Body of pancreas (tissue), 4 donors: ENCODE measurements at places on chromosomes 11 and 22. TPM values are rescaled to one million over a fixed set of nuclear protein-coding genes. Genes with fewer than 3 reads are reported as not detected.

Gene IFTAP
- 11.9 TPM for total RNA-seq

GRCh38 chr11:32434356-32435151 is 785 bp downstream of the WT1 start:
- no peak overlapping the region for H3K27ac ChIP-seq
- DNase-seq, result no peak
- peaks cover 52% of the 10 kb centered on the region for H3K4me1 ChIP-seq
- no peaks in the 10 kb centered on the region for H3K36me3 ChIP-seq
- H3K4me3 ChIP-seq, result no peak overlapping the region
- H3K27me3 ChIP-seq, result peaks cover 36% of the 10 kb centered on the region

- H3K4me3 ChIP-seq, result no peak overlapping the region
- peak; percentile 14 for DNase-seq
- H3K4me1 ChIP-seq, result peaks cover 59% of the 10 kb centered on the region
- H3K27ac ChIP-seq, result no peak overlapping the region
- no peaks in the 10 kb centered on the region for H3K36me3 ChIP-seq
Measured at GRCh38 chr11:94786264-94787126, 18.3 kb downstream of the AMOTL1 start.

GRCh38 chr22:22810471-22810870 is 77.1 kb upstream of the IGLL5 start:
- no peak for DNase-seq
- H3K36me3 ChIP-seq, result no peaks in the 10 kb centered on the region
- no peaks in the 10 kb centered on the region for H3K27me3 ChIP-seq
- no peak overlapping the region for H3K4me3 ChIP-seq
- no peaks in the 10 kb centered on the region for H3K4me1 ChIP-seq
- H3K27ac ChIP-seq, result no peak overlapping the region

Gene OR51E2
- total RNA-seq, result not detected

Gene SCGB1C1
- total RNA-seq, result not detected

DNA sequence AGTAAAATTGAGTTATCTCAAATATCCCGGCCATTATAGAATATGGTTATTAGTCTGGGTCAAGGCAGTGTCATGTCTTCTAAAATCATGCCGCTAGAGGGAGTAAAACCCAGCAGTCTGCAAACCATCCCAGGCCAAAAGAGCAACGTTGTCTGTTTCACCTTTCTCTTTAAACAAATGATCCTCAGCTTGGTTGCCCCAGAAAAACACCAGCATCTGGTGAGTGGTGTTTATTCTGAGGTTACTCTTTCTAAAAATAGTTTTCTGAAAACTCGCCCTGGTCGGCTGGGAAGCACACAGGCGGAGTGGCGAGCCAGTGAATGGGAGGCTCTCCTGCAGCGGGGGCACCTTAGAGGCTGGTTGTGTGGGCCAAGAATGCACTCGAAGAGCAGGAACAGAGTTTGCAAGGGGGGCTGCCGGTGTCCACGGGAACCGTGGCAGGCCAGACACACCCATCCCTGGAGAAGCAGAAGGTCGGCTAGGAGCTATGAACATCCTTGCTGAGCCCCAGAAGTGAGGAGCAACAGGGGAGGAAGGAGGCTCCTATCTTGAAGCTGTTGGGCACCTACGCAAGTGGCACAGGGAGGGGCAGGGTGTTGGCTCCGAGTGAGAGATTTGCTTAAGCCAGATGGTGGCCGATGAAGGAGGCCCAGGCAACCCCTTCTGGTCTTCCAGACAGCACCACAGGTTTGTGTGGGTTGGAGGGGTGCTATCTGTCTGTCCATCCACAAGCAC is 297.1 kb downstream of the ETS1 start:
- no peaks in the 10 kb centered on the region for H3K36me3 ChIP-seq
- H3K4me1 ChIP-seq, result no peaks in the 10 kb centered on the region
- peak; percentile 75 for DNase-seq
- no peaks in the 10 kb centered on the region for H3K27me3 ChIP-seq
- peak overlapping the region; percentile 40 for H3K27ac ChIP-seq

Gene YAP1
- total RNA-seq, result 26.0 TPM

GRCh38 chr11:70364745-70365543 is 33.4 kb upstream of the CTTN start:
- H3K36me3 ChIP-seq, result peaks cover 15% of the 10 kb centered on the region
- no peak overlapping the region for H3K4me3 ChIP-seq
- no peaks in the 10 kb centered on the region for H3K4me1 ChIP-seq
- no peaks in the 10 kb centered on the region for H3K27me3 ChIP-seq
- H3K27ac ChIP-seq, result no peak overlapping the region

DNA sequence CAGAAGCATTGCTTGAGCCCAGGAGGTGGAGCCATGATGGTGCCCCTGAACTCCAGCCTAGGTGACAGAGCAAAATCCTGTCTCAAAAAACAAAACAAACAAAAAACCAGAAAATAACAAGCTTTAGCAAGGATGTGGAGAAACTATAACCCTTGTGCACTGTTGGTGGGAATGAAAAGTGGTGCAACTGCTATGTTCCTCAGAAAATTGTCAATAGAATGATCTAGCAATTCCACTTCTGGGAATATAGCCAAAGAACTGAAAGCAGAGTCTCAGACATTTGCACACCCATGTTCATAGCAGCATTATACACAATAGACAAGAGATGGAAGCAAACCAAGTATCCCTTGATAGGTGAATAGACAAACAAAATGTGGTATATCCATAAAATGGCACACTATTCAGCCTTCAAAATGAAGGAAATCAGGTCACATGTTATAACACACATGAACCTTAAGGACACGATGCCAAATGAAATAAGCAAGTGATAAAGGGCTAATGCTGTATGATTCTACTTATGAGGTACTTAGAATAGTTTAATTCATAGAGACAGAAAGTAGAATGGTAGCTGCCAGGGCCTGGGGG is 15.9 kb downstream of the KLHL22 start:
- DNase-seq, result no peak
- no peaks in the 10 kb centered on the region for H3K4me1 ChIP-seq
- H3K27ac ChIP-seq, result no peak overlapping the region
- no peaks in the 10 kb centered on the region for H3K36me3 ChIP-seq
- H3K27me3 ChIP-seq, result no peaks in the 10 kb centered on the region
- H3K4me3 ChIP-seq, result no peak overlapping the region

DNA sequence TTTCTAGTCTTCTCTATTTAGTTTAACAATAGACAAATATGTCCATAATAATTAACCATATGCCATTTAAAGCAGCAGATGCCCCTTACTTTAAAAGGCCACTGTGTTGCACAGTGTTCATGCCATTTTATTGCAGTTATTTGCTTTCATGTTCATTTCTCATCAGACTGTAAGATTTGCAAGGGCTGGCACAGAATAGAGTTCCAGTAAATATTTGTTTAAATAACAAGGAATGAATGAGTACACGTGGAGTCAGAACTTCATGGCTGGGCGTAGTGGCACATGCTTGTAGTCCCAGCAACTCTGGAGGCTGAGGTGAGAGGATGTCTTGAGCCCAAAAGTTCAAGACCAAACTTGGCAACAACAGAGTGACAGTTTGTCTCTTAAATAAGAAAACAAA is 1228.6 kb downstream of the LRRC4C start:
- H3K4me1 ChIP-seq, result no peaks in the 10 kb centered on the region
- no peak for DNase-seq
- H3K27me3 ChIP-seq, result no peaks in the 10 kb centered on the region
- no peaks in the 10 kb centered on the region for H3K36me3 ChIP-seq
- H3K27ac ChIP-seq, result no peak overlapping the region
- no peak overlapping the region for H3K4me3 ChIP-seq

Gene PKP3
- total RNA-seq, result 46.2 TPM

Gene MYOD1
- not detected for total RNA-seq

Gene VSIG10L2
- not detected for total RNA-seq

DNA sequence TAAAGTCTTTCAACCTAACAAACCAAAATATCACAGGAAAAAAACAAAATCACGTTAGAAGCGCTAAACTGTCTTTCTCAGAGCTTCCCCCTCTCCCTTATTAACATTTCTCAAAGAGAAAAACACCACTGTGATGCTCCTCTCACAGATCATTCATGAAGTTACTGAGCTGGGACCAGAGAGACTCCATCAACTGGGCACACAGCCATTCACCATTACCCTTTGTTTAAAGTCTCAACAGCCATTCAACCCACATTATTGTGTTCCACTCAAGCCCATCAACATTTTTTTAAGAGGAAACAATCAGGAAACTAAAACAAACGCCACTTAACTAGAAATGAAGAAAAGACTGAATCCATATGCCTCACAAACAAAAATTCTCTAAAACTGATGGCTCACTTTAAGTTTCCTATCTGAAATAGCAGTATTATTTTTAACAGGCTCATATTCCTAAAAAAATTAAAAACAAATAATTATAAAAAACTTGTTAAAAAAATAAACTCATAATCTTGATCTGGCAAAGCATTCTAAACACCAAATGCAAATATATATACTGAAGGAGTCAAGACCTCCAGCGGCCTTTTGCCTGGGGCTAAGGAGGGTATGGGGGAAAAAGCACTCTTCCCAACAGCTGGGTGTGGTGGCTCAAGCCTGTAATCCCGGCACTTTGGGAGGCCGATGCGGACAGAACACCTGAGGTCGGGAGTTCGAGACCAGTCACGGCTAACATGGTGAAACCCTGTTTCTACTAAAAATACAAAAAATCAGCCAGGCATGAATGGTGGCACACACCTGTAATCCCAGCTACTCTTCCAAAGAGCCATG is 14.0 kb downstream of the CELF1 start:
- H3K4me3 ChIP-seq, result no peak overlapping the region
- H3K27ac ChIP-seq, result peak overlapping the region; percentile 48
- no peaks in the 10 kb centered on the region for H3K27me3 ChIP-seq
- DNase-seq, result no peak

DNA sequence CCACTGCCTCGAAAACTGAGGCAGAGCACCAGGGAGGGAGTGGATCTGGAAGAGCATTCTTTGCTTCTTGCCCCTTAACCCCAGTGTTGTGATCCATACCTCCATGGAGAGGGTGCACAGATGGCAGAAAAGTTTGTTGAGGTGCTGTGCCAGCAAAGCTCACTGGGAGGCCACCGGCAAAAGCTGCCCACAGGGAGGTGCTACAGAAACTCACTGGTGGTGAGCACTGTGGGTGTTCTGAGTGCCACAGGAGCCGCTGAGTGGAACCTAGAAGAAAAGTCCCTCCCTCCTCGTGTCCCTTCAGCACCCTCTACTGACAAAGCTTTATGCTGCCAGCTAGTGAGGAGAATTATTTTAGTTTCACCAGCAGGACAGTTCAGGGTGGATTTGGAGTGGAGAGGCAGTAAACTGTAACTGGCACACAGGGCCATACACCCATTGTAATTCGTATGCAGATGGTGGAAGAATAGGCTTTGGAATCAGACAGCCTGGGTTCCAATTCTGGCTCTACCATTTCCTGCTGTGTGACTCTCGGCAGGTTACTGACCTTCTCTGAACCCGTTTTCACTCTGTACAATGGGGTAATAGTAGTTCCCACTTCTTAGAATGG is 84.6 kb downstream of the SWAP70 start:
- no peak overlapping the region for H3K4me3 ChIP-seq
- no peaks in the 10 kb centered on the region for H3K27me3 ChIP-seq
- no peaks in the 10 kb centered on the region for H3K36me3 ChIP-seq
- DNase-seq, result peak; percentile 57
- H3K4me1 ChIP-seq, result peaks cover 20% of the 10 kb centered on the region

Gene KDELR3
- 16.3 TPM for total RNA-seq

DNA sequence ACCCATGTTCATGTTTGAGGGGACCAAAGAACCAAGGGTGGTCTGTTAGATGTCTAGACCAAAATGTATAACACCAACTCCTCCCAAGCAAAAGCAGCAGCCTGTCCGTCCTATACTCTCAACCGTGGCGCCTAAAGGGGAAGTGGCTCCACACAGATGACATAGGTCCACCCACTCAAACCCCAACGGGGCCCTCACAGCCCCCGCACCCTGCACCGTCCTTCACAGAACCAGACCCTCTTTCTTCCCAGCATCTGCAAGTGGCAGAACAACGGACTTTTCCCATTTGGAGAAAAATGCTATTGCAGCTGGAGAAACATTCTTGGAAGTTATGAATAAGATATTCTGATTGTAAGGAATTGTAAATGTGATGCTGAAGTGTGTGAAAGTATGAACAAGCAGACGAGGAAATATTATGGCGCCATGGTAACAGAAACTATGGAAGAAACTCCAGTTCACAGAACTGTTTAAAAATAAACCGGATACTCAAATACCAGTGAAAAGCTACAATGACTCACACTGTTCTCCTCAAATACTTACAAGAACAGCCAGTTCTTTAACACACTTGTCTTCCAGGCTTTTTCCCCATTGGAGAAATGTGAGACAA is 76.5 kb upstream of the ARFGAP3 start:
- no peaks in the 10 kb centered on the region for H3K36me3 ChIP-seq
- no peaks in the 10 kb centered on the region for H3K27me3 ChIP-seq
- H3K4me3 ChIP-seq, result no peak overlapping the region

DNA sequence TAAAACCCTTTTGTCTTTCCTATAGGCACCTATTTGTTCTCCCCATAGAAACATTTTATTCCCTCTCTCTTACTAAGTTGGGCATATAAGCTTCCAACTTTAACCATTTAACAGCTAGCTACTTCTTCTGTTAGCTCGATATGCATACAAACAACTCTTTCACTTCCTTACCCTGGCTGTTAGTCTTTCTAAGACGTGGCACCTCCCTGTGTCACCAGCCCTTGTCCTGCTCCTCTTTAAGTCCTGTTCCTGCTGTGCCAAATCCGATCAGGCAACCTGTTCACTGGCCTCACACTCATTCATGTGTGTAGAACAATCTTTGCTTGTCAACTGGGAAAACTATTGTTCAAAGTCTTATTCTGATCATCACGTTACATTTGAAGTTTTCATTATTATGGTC is 1376.1 kb upstream of the TENM4 start:
- no peaks in the 10 kb centered on the region for H3K27me3 ChIP-seq
- H3K36me3 ChIP-seq, result no peaks in the 10 kb centered on the region
- H3K4me3 ChIP-seq, result no peak overlapping the region
- H3K4me1 ChIP-seq, result no peaks in the 10 kb centered on the region
- no peak overlapping the region for H3K27ac ChIP-seq
- DNase-seq, result no peak
